Posterior vena cava (tissue), 2 donors: ENCODE measurements at places on chromosomes 11 and 22. TPM values are rescaled to one million over a fixed set of nuclear protein-coding genes. Genes with fewer than 3 reads are reported as not detected.
A peak's percentile ranks its signal among the peaks of the same experiment; 100 is the strongest.

- DNase-seq, result no peak
Observed at GRCh38 chr22:17257121-17258001, 38.1 kb upstream of the ADA2 start.

GRCh38 chr11:33719587-33719986, 16.6 kb downstream of the CD59 start:
- no peak for DNase-seq

The HBG1 gene
- total RNA-seq, result not detected

DNA sequence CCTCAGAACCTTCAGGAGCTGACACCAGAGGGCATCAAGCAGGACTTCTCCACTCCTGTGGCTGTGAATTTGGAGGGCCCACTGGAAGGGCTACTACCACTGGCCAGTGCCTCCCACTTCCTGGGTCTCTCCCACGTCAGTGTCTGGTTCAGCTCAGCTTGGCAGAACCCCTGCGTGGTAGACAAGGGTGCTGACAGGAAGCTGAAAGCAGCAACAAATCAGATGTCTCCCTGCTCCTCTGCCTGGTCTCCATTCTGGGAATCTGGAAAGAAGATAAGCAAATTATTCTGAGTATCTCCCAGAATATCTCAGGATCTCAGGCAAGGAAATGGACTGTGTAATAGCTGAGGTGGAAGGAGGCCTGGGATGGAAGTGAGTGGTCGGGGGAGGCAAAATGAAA, 61.5 kb downstream of the TMPRSS5 start:
- no peak for DNase-seq

- DNase-seq, result no peak
Observed at GRCh38 chr11:34948696-34949095, 32.3 kb downstream of the PDHX start.

DNA sequence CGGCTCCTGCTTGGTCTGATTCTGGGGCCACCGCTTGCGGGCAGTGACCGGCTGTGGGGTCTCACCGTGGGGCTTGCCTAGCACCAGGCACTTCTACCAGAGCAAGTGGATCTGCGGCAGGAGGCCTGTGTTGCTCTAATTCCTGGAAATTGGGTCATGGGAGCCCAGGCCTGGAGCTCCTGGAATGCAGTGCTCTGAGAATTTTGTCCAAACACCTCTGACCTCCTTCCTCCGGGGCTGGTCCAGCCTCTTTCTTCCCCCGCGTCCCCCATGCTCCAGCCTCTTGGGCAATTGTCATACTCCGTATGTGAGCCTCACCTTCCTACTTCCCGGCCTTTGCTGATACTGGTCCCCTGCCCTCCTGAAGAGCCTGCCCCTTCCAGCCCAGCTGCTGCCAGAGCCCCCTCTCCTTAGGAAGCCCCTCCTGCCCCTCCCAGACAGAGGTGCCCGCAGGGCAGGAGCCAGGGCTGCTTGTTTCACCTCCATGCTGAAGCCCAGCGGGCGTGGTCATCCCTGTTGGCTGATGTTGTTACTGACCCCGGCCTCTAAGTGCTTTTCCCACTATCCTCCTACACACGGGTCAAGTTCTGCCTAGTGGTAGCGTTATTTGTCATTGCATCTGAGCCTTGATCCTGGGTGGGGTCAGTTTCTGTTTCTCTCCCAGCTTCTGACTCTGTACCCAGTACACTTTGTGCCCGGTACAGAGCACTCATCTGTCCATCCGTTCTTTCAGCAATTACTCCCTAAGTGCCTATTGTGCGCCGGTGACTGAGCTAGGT, 9.6 kb downstream of the MGAT3 start:
- DNase-seq, result no peak

The MS4A6A gene
- 50.3 TPM for total RNA-seq

The PRAME gene
- total RNA-seq, result not detected

- no peak for DNase-seq
Observed at GRCh38 chr11:937841-938261, 12.2 kb downstream of the AP2A2 start.

GRCh38 chr11:20192151-20192550, 31.9 kb upstream of the DBX1 start:
- DNase-seq, result no peak

GRCh38 chr11:103942646-103943045, 93.8 kb upstream of the DDI1 start:
- no peak for DNase-seq

The HORMAD2 gene
- not detected for total RNA-seq

The SORL1 gene
- 9.4 TPM for total RNA-seq

DNA sequence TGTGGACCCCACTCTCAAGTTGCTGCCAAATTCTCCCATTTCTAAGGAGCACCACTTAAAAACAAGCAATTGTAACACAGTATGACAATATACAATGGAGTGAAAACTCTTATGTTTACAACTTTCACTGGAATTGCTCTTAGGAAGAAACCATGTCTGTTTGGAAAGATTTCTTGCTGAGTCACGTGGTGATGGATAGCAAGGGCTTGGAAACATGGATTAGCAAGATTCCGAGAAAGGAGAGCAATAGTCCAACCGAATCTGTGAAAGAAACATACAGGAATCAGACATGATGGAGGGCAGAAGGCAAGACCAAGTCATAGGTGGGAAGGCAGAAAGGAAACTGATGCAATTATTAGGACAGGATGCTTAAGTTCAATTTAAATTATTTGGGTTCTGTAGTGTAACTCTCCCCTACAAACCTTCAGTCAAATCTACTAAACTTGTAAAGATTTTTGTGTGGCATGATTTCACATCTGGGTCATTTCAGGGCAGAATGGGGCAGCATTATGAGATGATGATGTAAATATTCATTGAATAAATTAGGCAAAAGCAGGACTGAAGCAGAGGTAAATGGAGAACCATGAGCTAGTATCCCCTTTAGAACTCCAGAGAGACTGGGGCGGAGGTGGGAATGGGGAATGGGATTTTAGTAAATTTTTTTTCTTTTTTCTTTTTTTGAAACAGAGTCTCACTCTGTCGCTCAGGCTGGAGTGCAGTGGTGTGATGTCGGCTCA, 27.8 kb upstream of the THY1 start:
- DNase-seq, result no peak

The OR52N4 gene
- total RNA-seq, result 0.24 TPM

- no peak for DNase-seq
Observed at GRCh38 chr11:69611548-69612526, 29.1 kb upstream of the CCND1 start.

DNA sequence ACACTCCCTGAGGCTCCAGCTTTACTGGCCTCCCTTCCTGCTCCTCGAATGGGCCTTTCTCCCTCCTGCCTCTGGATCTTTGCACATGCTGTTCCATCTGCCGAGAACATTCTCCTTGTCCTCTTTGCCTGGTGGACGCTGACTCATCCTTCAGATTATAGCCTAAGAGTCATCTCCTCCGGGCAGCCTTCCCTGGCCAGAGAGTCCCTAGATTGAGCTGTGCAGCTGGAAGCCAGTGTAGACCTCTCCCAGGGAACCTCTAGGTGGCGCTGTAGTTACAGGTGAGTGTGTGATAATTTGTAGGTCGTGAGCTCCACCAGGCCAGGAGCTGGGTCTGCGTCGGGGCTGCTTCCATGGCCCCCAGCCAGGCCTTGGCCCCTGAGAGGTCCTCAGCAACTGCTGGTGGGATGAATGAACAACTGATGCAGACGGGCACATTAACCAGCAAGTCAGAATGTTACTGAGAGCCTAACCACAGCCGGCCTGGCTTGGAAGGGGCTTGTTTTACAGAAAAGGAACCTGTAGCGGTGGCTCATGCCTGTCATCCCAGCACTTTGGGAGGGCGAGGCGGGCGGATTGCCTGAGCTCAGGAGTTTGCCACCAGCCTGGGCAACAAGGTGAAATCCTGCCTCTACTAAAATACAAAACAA, 8.7 kb downstream of the PNPLA5 start:
- peak; percentile 52 for DNase-seq

DNA sequence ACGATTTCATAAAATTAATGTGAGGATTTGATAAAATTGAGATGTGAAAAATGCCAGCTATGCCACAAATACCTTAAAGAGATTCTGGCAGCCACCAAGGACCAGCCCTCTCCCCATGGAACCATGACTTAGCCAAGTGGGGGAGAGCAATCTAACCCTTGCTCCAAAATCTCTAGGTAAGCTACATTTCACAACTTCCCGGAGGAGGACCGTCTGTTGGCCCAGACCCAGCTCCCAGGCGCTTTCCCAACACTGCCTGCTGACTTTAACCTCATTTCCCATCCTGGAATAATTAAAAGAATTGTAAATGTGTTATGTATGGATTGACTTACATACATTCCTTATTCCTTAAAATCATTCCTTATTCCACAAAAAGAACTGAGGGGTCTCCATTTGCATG, 47.5 kb upstream of the TENM4 start:
- no peak for DNase-seq

The FREY1 gene
- not detected for total RNA-seq

The RHOD gene
- total RNA-seq, result 18.0 TPM

- DNase-seq, result peak; percentile 70
Observed at GRCh38 chr11:77096591-77097019, 6.0 kb upstream of the OMP start.

GRCh38 chr11:7570241-7570640, 56.4 kb downstream of the PPFIBP2 start:
- no peak for DNase-seq

- DNase-seq, result no peak
Observed at GRCh38 chr11:95432714-95433503, 201.9 kb upstream of the SESN3 start.

The CDC42EP2 gene
- 16.2 TPM for total RNA-seq

DNA sequence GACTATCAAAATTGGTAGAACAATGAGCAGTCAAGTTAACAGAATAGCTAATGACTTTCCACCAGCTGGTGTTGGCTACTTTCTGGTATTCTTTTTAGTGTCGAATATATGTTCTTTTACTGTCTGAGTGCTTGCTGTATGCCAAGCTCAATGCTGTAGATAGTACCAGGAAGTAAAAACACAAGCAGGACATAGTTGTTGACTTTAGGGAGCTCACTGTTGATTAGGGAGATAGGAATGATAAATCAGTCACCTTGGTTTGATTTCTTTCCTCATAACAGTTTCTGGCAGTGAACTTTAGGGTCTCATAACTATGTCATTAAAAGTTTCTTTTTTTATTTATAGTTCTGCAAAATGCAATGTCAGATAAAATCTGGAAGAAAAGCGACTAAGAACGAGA, 9.0 kb downstream of the HMGXB4 start:
- DNase-seq, result no peak

GRCh38 chr11:6403539-6403938, 13.3 kb downstream of the SMPD1 start:
- DNase-seq, result no peak

GRCh38 chr22:23583153-23583552, 3.1 kb upstream of the IGLL1 start:
- DNase-seq, result no peak

GRCh38 chr11:25890626-25891260, 441.2 kb upstream of the ANO3 start:
- DNase-seq, result no peak

The GRM5 gene
- 0.81 TPM for total RNA-seq
